AG08395 (cell line): ENCODE measurements at places on chromosomes 5 and 9.
A peak's percentile ranks its signal among the peaks of the same experiment; 100 is the strongest.

GRCh38 chr5:179269781-179270543 is 75.3 kb downstream of the ADAMTS2 start:
- DNase-seq = no peak

DNA sequence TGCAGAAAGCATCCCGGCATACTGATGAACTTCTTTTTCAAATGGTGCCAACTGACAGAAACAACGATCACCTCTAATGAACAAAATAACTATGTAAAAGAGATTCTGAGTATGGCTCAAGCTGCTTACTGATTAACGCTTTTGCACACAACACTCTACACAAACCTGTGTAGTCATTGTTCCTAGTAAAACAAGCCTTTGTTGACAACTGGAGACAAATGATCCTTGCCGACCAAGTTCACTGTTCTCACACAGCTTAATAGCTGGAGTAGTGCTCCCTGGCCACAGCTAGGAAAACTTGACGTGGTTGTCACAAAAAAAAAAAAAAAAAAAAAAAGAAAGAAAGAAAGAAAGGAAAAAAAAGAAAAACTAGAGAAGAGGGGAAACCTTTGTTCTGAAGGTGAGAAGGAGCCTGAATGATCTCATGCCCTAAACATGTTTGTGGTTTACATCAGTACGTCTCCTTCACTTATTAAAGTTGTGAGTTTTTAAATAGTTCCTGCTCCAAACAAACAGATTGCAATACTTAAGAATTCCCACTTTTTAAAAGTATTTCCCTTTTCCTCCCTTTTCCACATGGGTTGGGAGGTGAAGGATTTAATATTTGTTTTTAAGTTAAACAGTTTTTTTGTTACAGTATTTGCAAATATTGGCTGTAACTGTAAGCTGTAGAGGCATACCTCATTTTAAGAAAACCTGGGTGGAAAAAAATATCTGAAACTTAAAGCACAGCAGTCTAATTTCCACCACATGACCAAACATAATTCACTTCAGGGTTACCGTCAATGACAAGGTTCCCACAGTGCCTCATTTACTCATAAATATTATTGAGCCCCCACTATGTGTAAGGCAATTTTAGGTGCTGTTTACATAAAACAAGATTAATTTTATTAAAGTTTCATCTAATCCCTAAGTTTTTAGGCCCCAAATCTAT is 63.7 kb downstream of the GLIS3 start:
- DNase-seq = peak; percentile 53

GRCh38 chr5:111132076-111132475 is 39.9 kb downstream of the WDR36 start:
- no peak for DNase-seq

DNA sequence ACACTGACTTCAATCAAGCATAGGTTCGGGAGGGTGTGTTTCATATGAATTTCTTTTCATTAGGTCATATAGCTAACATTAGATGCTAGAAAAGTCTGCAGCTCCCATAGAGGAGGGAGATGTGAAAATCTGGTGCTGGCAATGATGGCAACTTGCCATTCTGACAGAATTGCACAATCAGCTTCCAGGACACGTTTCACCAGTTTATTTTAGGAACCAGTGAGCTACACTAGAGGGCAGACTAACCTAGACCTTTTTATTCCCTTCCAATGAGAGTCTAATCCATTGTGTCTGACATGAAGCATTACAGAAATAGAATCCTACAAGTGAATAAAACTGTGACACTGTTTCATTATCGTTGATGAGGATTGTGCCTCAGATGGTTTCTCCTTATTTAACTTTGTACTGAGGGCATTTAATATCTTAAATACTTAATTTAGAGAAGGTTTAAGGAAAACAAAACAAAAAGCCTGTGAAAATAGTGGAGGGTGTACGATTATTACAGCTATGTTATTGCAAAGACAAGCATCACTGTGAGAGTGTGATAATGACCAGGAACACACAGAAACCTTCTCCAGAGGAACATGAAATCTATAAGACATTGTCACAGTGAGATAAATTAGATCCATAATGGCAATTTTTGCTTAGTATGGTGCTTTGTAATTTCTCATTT is 363.3 kb upstream of the RPS23 start:
- peak; percentile 87 for DNase-seq

- no peak for DNase-seq
These were observed 602.9 kb downstream of the TLE1 start for GRCh38 chr9:81086416-81086815.

DNA sequence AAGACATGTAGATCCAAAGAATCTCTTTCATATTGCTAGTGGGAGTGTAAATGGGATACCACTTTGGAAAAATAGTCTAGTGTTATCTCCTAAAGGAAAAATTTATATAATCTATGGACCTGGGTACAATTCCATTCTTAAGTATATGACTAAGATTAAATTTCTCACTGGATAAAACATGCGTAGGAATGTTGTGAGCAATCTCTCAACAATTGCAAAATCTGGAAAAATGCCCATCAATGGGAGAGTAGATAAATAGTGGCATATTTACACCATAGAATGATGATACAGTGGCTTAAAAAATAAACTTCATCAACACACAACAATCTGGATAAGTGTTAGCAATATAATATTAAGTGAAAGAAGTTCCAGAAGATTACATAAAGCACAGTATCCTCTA is 469.5 kb downstream of the MAN2A1 start:
- DNase-seq = peak; percentile 7

- peak; percentile 3 for DNase-seq
These were observed 191.0 kb downstream of the ADAMTS6 start for GRCh38 chr5:65290677-65291076.

GRCh38 chr5:106142116-106142515 is 1528.6 kb downstream of the EFNA5 start:
- no peak for DNase-seq

- no peak for DNase-seq
These were observed 21.9 kb upstream of the SPRY4 start for GRCh38 chr5:142346706-142347105.

- DNase-seq = no peak
These were observed 37.6 kb upstream of the MAST4 start for GRCh38 chr5:66558560-66558959.

GRCh38 chr5:6831678-6832671 is 118.7 kb downstream of the TENT4A start:
- DNase-seq = no peak

DNA sequence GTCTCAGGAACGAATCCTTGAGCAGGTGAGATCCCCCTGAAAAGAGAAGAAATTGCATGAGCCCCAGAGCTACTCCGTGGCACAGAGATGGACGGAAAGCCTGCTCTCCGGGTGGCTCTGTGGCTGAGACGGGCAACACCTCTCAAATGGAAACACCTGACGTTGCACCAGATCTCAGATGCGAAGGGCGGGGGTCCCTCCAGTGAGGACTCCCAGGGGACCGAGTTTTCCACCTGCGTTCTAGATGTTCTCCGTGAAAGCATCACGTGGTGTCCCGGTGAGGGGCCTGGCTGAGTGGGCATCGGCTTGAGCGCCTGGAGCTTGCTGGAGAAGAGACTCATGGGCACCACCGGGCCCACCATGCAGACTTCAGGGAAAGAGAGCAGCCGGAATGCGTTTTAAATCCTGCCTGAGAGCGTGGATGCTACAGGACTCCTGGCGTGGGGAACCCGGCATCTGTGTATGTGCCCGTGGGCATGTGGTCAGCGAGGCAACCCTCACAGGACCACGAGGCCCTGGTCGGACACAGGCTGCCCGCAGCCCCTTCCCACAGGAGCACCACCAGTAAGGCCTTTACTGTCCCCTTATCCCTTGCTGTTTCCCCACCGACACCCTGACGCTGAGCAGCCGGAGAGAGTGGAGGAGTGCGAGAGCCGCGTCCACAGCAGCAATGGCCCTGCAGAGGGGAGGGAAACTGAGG is 378.4 kb upstream of the IRX4 start:
- DNase-seq = no peak

DNA sequence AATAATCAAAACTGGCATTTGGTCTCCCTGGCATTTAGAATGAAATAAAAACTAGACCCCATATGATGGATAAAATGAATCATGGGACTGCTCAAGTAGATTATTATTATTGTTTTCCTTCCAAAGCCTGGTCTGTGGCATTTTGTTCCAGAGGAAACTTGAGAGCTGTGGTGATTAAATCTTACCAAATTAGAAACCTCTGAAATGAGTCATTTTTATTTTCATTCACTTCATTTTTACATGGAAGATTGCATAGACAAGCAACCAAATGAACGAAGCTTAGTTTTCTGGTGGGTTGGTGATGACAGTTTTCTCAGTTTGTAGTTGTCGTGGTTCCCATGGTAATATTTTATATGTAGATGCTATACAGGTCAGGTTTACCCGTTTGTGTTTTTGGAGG is 23.4 kb downstream of the PAM start:
- DNase-seq = peak; percentile 82

DNA sequence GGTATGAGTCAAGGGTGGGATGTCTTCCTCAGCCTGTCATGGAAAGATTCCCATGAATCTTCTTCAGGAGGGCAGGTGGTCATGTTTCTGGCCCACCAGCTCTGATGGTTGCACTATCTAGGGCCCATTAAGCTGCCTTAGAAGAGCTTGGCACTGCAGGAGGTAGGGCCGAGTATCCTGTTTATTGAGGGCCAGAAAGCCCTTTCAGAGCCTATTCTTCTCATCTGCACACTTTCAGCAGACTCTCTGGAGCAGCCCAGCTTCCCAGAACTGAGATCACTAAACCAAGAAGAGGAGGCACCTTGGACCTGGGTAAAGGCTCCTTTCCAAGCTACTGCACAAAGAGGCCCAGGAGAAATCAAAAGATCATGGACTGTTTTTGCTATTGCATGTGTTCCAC is 146.5 kb downstream of the MTX3 start:
- no peak for DNase-seq

GRCh38 chr5:156402387-156402921 is 75.5 kb downstream of the SGCD start:
- no peak for DNase-seq

DNA sequence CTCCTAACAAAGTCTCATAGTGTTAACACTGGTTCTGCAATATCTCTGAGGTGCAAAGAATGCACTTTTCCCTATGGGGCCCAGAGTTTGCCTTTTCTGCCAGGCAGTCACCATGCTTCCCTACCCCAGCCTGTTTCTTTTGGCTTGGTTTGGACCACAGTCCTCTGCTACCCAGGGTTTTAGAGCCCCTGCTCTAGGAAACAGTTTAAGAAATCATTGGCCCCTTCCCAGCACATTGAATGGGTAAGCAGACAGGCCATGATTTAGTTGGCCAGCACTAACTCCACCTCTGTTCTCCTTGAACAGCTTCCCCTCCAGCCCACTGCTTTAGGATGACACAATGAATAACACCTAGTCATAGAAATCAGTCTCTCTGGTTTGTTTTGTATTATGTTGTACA is 73.2 kb downstream of the UBAP1 start:
- DNase-seq = no peak

- no peak for DNase-seq
These were observed 273.9 kb downstream of the GADD45G start for GRCh38 chr9:89878687-89879086.

- no peak for DNase-seq
These were observed 30.3 kb upstream of the TIFAB start for GRCh38 chr5:135482381-135482933.

- peak; percentile 65 for DNase-seq
These were observed 58.5 kb upstream of the TJP2 start for GRCh38 chr9:69115621-69116020.

GRCh38 chr5:86797677-86798076 is 179.9 kb downstream of the COX7C start:
- DNase-seq = no peak

- no peak for DNase-seq
These were observed 176.0 kb downstream of the TRIO start for GRCh38 chr5:14319102-14319501.

GRCh38 chr9:136151848-136152542 is 33.3 kb upstream of the TMEM250 start:
- no peak for DNase-seq

GRCh38 chr5:88507261-88507660 is 238.6 kb upstream of the TMEM161B start:
- no peak for DNase-seq

GRCh38 chr9:114031948-114032840 is 45.9 kb downstream of the AMBP start:
- DNase-seq = no peak

DNA sequence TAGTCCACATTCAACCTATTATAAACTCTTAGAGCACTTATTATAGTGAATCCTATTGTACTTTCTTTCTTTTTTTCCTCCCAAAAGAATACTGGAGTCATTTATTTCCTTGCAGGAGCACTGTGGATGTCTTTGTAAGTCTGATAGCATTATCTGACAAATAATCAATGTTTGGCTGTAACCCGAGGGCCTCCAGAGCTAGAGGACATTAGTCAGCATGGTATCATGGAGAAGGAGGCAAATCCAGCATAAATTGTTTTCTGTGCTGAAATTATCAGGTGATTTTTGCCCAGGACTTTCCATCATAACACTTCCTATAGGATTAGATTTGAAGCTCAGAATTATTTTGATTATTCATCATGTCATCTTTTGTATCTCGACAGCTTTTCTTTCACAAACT is 551.0 kb downstream of the ZNF608 start:
- no peak for DNase-seq

DNA sequence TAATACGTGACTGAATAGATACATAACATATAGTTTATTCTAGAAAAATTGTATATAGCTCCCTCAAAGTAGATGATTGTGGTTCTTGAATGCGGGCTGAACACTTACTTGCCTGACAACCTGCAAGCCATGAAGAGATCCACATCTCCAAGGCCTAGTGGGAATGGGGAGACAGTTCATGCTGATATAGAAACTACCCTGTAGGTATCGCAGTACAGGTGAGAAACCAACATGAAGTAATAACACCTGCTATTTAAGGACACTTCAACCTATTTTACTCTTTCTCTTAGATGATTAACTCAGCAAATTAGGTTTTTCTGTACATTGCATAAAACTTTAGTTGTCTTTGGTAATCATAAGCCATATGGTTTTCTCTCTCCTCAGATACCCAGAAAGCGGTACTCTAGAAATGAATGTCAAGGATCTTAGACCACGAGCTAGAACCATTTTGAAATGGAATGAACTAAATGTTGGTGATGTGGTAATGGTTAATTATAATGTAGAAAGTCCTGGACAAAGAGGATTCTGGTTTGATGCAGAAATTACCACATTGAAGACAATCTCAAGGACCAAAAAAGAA is 47.3 kb downstream of the UHRF2 start:
- no peak for DNase-seq

DNA sequence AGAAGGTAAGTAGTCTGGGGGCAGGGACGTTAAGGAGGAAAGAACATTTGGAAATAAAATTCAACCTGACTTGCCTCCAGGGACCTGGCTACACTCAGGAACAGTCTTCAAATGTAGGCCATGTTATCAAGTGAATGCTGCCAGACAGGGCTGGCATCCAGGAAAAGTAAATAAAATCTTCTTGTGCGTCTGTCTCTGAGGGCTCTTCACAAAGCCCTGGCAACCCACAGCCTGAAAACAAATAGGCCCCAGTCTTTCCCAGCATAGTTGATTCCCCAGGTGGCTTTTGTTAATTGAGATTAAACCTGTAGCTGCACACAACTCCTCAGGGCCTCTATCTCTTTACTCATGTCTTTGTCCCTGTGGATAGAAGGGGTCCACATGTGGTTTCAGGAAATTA is 55.4 kb downstream of the STK32A start:
- no peak for DNase-seq

- DNase-seq = peak; percentile 77
These were observed 75.5 kb downstream of the MAPKAP1 start for GRCh38 chr9:125631391-125632085.

- no peak for DNase-seq
These were observed 544.7 kb upstream of the PTGER4 start for GRCh38 chr5:40134883-40135520.

- no peak for DNase-seq
These were observed 374.1 kb upstream of the IRX4 start for GRCh38 chr5:2256691-2257280.
